ENCODE measurements at places on chromosomes 5 and 9.

GRCh38 chr5:66609615-66610014 lies 13.4 kb downstream of the MAST4 start:
- DNase-seq = no peak

- peak; percentile 12 for DNase-seq
These were observed 220.0 kb downstream of the CACNA1B start for GRCh38 chr9:138097501-138097991.

DNA sequence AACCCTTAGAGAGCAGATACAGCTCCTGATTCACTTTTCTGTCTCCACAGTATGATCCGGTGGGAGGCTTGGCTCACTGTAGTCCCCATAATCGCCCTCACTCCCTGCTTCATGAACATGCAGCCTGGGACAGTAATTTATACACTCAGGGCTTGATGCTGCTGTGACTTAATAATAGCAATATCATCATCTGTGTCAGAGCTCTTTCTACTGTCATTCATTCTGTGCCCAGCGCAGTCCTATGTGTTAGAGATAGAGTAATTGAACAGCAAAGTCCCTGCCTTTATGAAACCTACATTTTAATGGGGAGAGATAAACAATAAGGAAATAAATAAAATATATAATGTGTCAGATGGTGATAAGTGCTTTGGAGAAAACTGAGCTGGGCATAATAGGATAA lies 2.8 kb upstream of the HEMGN start:
- DNase-seq = no peak

- peak; percentile 94 for DNase-seq
These were observed 17.5 kb downstream of the IRF1 start for GRCh38 chr5:132473019-132473531.

DNA sequence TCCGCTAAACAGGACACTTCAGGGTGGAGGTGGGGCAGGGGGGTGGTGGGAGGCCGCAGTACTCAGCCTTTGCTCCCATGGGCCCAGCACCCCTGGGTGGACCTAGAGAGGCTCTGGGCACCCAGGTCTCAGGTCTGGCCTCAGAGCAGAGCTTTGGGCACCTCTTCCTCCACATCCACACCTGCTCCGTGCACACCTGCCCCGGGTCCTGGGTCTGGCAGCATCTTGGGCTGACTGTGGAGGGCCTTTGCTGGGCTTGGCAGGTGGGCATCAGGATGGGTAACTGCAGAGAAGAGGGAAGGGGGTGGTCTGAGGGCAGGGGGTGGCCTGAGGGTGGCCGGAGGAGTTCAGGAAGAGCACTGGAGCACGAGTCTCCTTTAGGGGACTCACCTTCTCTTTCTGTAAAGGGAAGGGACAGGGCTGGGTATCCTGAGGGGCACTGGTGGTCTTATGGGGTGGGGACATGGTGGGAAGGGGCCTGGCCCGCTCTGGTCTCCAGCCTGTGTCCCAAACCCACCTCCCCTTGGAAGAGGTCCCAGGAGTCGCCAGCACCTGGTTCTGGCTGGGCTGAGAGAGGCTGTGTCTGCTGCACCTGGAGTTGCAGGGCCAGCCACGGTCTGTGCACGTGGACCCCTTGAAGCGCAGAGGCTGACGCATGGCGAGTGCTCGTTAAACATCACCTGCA lies 106.7 kb upstream of the IER5L start:
- DNase-seq = no peak

GRCh38 chr9:125558453-125559092 lies 148.4 kb downstream of the MAPKAP1 start:
- peak; percentile 25 for DNase-seq

DNA sequence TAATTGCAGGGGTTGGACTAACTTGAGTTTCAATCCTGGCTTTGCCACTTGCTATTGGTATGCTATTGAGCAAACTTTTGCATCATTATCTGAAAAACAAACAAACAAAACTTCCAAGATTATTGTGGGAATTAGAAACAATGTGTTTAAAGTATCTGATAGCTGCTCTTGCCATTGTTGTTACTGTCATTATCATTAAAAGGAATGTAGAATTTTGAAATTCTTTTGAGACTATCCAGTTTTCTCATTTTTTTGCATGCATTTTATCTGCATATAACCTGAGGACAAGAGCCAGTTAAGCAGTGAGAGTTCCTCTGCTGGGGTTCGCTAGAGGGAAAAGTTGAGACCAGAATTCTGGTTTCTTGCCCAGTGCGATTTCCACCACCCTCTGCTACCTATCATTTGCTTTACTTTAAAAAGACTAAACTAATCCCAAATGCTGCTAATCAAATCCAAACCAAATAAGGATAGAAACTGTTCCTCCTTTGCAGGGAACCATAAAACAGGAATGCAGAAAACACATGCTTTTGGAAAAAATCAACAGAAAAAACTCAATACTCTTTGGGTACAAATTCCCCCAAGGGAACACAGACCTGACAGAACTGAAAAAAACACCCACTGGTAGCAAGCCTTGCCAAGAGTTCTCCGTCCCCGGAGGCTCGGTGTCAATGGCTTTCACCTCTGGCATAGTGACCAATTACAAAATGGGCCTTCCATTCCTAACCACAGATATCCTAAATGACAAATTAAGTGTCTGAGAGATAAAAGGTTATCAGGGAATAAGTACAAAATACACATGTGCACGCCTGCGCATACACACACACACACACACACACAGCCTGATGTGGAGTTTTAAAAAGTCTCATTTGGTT lies 373.7 kb downstream of the ARL15 start:
- no peak for DNase-seq

DNA sequence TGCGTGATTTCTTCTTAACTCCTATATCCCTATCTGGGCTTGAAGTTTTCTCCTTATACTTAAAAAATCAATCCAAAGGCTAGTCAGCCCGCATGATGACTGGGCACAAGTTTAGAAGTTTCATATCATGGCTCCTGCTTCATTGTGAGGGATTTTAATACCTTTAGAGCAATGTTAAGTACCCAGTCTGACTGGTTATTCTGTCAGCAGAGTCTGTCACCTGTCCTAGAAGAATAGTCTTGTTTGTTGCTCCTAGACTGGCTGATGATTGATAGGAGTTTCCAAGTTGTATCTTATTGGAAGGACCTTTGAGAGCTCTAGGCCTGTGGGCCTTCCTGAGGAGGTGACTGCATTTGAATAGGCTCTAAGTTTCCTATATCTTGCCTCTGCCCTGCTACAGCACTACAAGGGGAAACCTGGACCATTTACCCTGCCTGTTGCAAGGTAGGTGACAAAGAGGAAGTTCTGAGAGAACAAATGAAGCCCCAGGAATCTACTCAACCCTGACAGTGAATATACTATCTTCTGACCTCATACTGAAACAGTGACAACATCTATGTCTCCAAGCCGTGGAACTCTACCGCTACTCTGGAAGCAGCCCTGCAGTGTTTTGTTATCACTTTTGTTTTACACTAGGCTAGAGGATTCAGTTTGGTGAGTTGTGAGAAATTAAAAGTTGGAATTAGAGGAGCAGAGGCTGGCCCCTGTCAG lies 66.5 kb downstream of the F2RL2 start:
- DNase-seq = no peak

GRCh38 chr5:101206534-101206933 lies 303.5 kb upstream of the ST8SIA4 start:
- no peak for DNase-seq

DNA sequence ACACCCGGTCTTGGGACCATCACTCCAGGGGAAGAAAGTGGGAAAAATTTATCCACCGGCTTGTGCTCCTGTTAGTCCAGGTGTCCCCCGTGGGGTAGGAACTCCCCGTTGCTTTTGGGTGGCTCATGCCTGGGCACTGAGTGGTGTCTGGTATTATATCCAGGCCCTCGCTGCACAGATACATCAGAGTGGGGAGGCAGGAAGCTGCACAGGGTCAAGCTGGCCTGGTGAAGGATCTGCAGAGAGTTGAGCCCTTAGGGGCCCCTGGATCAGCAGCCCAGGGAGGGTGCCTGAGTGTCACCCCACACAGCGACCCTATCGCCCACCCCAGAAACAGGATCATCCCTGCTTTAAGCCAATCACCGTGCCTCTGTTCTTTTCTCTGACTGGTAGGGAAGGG lies 24.4 kb upstream of the COL5A1 start:
- peak; percentile 7 for DNase-seq

- no peak for DNase-seq
These were observed 28.8 kb downstream of the AK8 start for GRCh38 chr9:132849185-132849706.

DNA sequence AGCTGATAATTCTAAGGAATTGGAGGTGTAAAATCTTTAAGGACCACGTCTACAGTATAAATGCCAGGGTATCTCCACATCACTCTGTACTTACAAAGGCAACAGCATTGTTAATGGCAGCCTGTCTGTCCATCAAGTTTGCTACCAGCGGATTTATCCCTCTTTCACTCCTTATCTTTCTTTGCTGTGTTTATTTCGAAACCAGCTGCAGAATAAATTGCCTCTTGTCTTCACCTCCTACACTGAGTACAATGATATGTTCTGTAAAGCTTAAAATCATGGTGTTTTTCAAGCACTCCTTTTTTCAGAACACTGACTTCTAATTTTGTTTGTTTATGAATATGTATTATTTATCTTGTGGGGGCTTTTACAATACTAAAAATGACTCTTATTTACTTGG lies 1088.1 kb downstream of the NR2F1-AS1 start:
- DNase-seq = no peak

DNA sequence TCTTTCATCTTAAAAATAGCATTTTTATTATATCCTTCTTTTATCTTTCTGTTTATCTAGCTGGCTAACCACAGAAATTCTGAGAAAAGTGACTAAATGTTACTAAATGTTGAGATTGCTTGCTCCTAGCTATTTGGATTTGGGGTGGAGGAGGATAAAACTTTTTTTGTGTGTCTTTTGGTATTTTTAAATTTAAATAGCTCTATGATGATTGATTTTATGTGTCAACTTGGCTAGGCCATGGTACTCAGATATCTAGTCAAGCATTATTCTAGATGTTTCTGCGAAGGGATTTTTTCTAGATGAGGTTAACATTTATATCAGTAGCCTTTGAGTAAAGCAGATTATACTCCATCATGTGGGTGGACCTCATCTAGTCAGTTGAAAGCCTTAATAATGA lies 75.0 kb downstream of the GCNT1 start:
- no peak for DNase-seq

DNA sequence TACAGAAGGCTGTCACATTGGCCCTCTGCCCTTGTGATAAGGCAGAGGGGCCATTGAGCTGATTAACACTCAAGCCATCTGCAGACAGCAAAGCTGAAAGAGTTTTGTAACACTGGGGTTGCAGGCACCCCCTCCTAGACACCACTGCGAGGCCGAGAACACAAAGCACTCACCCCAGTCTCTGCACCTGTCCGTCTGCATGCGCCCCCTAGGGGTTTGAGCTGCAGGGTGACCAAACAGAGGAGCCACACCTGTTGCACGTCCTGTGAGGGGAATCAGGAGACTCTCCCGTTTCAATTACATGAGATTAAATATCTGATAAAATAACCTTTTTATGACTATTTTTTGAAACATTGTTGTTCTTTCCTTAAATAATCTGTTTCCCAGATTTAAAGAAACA lies 1180.4 kb downstream of the CDH9 start:
- DNase-seq = no peak

GRCh38 chr5:4018007-4018406 lies 422.4 kb downstream of the IRX1 start:
- DNase-seq = no peak

GRCh38 chr9:118652912-118653311 lies 716.3 kb downstream of the BRINP1 start:
- no peak for DNase-seq

GRCh38 chr9:79026316-79026715 lies 545.4 kb upstream of the TLE4 start:
- DNase-seq = no peak

GRCh38 chr9:91186632-91187108 lies 175.0 kb downstream of the AUH start:
- no peak for DNase-seq

- DNase-seq = no peak
These were observed 422.2 kb upstream of the TLE4 start for GRCh38 chr9:79149585-79149984.

GRCh38 chr5:35860686-35861085 lies 4.0 kb downstream of the IL7R start:
- no peak for DNase-seq

DNA sequence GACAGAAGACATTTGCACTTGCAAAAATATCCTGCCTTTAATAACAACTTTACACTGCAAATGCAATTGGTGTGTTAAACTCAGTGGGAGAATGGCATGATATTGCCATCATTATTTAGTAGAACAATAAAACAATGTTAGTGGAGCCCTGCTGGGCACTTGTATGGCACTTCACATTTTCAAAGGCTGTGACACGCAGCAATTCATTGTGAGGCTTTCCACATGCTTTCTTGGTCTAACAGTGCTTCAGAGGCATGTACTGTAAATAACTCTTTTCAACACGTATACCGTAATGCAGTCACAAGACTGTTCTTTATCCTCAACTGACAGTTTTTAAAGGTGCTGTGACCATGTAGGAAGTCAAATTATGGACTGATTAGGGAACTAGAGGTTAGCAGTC lies 155.5 kb upstream of the EPB41L4A start:
- DNase-seq = no peak

DNA sequence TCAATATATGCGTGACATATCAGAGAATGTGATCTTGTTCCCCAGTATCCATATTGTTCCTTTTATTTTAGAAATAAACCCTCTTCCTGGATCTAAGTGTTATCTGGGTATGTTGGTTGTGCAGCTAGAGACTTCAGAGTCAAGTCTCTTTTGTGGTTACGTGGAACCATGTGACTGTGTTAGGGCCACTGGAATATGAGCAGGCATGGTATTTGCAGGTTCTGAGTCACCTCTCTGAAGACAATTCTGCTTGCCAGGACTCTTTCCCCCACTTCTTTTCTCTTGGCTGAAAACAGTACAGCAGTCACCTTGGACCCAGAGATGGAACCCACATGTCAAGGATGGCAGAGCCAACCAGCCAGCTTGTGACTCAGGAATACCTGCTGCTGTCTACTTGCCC lies 59.7 kb downstream of the ATP10B start:
- no peak for DNase-seq

GRCh38 chr9:136961279-136962065 lies 9.4 kb downstream of the LCN12 start:
- no peak for DNase-seq

- DNase-seq = no peak
These were observed 93.9 kb downstream of the SCAI start for GRCh38 chr9:125049212-125050049.

GRCh38 chr9:119334745-119335144 lies 34.5 kb downstream of the BRINP1 start:
- no peak for DNase-seq

- DNase-seq = no peak
These were observed 182.3 kb upstream of the MAP1B start for GRCh38 chr5:71924980-71925379.

DNA sequence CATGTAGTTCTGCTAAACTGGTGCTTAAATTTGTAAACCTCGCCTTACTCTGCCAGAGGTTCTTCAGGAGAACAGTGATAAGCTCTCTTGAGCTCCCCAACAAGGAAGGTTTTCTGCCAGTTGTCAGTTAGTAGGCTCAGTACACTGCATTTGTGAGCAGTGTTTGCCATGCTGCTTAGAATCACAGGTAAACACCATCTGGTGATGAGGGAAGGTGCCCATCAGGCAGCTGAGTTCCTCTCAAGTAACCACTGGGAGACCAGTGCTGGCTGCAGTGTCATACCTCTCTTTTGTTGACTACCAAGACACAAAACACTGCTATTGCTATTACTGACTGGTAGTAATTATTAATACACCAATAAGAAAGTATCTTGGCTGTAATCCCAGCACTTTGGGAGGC lies 186.2 kb upstream of the OTULINL start:
- no peak for DNase-seq

GRCh38 chr9:93172666-93173364 lies 11.1 kb upstream of the WNK2 start:
- no peak for DNase-seq
